NCI-H748 treated with DMSO at 0.1 percent for 48 hours (cell line): ENCODE measurements at places on chromosomes 12 and 14.
A peak's percentile ranks its signal among the peaks of the same experiment; 100 is the strongest.

DNA sequence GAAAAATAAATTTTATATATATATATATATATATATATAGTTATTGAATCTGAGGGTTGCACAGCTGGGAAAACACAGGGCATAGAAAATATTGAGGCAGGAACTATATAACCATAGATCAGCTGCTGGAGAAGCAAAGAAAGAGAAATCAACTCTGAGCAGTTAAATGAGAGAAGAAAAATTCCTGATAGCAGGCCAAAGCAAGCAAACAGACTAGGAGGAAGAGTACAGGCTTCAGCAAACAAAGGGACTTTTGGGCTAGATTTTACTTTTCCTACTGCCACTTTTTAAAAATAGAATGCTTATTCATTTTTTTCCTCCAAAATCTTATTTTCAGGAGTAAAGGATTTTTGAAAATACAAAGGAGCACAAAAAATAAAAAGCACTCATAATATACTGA lies 216.0 kb upstream of the PRKD1 start:
- no peak for DNase-seq

- DNase-seq, result no peak
These were observed 575.2 kb upstream of the MDGA2 start for GRCh38 chr14:48250575-48250974.

GRCh38 chr12:100266835-100267602 lies at the start of the genes DEPDC4 and SCYL2:
TSS of gene DEPDC4 (minus strand) at chr12:100267079. CDS start at chr12:100267076, 3 bp downstream.
TSS of gene SCYL2 (plus strand) at chr12:100267177. CDS start at chr12:100282971, 15,794 bp downstream.
- DNase-seq, result peak; percentile 87

GRCh38 chr12:124722878-124723277 lies 140.8 kb downstream of the SCARB1 start:
- DNase-seq, result no peak

GRCh38 chr14:45246691-45247090 lies 6.3 kb downstream of the MIS18BP1 start:
- no peak for DNase-seq

DNA sequence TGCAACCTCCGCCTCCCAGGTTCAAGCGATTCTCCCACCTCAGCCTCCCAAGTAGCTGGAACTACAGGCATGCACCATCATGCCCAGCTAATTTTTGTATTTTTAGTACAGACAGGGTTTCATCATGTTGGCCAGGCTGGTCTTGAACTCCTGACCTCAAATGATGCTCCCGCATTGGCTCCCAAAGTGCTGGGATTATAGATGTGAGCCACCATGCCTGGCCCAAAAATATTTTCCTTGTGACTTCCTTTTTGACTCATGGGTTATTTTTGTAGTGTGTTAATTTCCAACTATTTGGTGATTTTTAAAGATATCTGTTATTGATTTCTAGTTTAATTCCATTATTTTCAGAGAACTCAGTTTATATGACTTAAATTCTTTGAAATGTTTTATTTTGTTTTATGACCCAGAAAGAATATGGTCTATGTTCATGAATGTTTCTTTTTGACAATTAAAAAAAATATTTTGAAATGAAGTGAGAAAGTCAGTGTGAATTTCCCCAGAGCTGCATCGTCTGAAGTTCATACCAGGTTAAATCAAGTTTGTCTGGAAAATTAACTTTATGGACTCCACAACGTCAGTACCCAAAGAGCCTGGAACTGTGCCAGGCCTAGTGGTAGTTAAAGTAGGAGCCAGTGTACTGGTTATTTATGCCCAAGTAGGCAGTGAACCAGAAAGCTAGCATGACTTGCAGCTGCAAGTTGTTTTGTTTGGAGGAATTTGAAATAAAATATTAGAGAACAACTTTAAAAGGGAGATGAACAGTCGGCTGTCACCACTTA lies 2.8 kb upstream of the CDKL1 start:
- DNase-seq, result no peak

GRCh38 chr12:5428332-5429221 lies 3.3 kb upstream of the NTF3 start:
- peak; percentile 26 for DNase-seq

- DNase-seq, result no peak
These were observed 230.0 kb downstream of the ANO2 start for GRCh38 chr12:5715021-5715420.

GRCh38 chr12:93853698-93854478 lies 176.7 kb downstream of the CRADD start:
- no peak for DNase-seq

GRCh38 chr12:110249716-110250225 lies 31.3 kb upstream of the ATP2A2 start:
- no peak for DNase-seq

DNA sequence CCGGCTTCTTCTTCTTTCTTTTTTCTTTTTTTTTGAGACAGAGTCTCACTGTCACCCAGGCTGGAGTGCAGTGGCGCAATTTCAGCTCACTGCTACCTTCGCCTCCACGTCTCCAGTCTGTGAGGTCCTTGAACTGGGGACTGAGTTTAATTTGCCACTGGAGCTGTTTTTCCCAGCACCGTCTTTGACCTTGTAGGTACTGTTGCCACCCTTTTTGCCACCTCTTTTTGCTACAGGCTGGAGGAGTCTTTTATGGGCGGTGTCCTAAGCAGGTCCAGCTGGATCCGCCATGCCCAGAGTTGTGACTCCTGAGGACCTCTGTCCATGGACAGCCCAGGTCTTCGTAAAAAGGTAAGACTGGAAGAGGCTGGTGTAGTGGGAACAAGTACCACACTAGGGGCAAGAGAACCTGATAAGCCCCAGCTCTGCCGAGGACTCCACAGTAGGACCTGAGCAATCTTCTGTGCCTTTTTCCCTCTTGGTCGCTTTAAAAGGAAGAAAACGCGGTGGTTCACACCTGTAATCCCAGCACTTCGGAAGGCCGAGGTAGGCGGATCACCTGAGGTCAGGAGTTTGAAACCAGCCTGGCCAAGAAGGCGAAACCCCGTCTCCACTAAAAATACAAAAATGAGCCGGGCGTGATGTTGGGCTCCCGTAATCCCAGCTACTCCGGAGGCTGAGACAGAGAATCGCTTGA lies 946 bp downstream of the RNU4-2 start:
- DNase-seq, result peak; percentile 36

- DNase-seq, result no peak
These were observed 16.7 kb downstream of the AKT1 start for GRCh38 chr14:104778694-104779331.

GRCh38 chr14:105647784-105648608 lies 121.6 kb downstream of the TMEM121 start:
- DNase-seq, result no peak

GRCh38 chr14:67228325-67228984 lies 12.8 kb upstream of the PALS1 start:
- no peak for DNase-seq

GRCh38 chr12:46473634-46474329 lies 101.2 kb upstream of the SLC38A2 start:
- no peak for DNase-seq

DNA sequence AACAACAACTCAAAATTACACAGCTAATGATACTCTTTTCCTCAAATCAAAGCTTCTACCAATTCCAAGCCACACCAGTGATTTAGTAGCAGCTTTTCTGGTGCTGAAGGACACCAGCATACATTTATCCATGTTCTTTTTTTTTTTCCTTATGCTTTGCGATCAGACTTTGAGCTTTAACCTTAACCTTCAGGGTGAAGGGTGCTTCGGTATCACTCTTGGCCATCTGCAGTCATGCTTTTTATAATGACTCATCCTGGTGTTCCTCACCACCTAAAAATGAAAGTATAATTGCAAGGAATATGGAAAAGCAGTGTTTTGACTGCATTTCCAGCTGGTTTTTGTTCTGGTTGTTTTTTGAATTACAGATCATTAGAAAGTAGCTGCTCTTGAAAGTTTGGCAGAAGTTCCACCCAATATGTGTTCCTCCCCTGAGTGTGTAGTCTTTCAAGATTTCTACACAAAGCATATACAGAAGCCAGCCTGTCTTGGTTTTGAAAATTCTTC lies 1.3 kb upstream of the SLC41A2 start:
- DNase-seq, result no peak

GRCh38 chr12:112537710-112538396 lies 119.1 kb downstream of the PTPN11 start:
- DNase-seq, result no peak

DNA sequence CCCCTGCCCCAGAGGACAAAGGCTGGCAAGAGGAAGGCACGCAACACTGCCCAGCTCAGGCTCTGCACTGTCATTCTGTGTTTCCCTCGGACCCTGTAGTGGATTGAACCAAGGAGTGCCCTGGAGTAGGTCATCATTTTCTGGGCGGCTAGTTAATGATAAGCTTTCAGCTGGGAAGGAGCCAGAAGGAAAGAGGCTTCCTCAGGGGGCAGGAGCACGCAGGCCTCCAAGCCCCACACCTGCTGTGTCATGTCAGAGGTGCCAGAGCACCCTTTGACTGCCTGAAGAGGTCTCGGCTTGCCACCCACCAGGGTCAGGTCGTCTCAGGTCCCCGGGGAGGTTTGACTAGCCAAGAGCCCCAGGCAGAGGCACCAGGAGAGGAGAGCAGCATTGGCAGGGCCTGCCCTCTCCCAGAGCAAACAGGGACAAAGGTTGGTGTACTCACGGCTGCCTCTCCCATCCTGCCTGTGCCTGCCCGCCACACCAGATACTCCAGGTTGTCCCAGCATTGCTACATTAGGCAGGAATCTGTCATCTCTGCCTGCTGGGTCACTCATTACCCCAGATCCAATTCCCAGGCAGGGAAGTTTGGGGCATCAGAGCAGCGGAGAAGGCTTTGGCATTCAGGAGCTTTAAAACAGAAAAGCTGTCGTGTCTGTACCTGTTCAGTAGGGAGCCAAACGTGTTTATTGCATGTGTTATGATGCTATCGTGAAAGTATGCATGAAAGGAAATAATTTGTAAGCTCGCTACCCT lies 33.5 kb upstream of the ATP2A2 start:
- no peak for DNase-seq
